Smooth muscle cell of bladder (primary cell): ENCODE measurements at places on chromosomes 2 and 18. TPM values are rescaled to one million over a fixed set of nuclear protein-coding genes. Genes with fewer than 3 reads are reported as not detected.

The CFAP221 gene
- total RNA-seq = not detected in 2 replicates

The CFAP65 gene
- total RNA-seq = not detected in 2 replicates

The PLB1 gene
- 1.00 and 1.4 TPM in 2 replicates for total RNA-seq

The ZFAND2B gene
- total RNA-seq = 18.6 and 19.0 TPM in 2 replicates

The FBXO48 gene
- 0.28 TPM in 2 replicates for total RNA-seq

The ANKRD29 gene
- 6.5 and 7.3 TPM in 2 replicates for total RNA-seq

The DNAJB2 gene
- 33.0 and 47.1 TPM in 2 replicates for total RNA-seq

The NYAP2 gene
- under 0.01 TPM in 1 of 2 replicates, not detected in the other for total RNA-seq
